NCI-H2081 (cell line): ENCODE measurements at places on chromosomes 3 and 15.

DNA sequence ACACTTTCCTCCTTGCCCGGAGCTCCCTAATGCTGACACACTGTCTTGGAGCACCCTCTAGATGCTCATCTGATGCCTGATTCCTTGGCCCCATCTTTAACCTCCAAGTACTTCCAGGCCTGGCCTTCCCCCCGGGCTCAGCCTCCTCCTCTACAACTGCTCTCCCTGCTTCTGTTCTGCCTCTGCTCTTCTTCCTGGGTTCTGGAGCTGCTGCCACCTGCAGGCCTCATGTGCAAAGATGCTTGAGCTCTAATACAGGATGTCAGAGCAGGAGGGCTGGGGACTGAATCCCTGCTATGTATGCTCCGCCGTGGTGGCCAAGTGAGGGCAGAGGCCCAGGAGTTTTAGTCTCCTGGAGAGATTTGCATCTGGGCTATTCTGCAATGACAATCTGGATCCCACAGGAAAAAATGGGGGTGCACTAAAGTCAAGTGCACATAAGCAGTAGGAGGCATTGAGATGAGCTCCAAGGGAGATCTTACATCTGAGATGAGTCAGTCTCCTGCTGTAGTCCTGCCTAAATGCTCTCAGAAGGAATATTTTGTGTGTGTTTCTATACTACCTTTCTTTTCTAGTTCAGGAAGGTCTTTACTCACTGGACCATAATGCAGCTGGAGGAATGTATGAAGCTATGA lies 296.3 kb downstream of the UACA start:
- DNase-seq = peak; percentile 55

GRCh38 chr3:77195766-77196545 lies 156.1 kb downstream of the ROBO2 start:
- DNase-seq = no peak

- DNase-seq = no peak
Observed at GRCh38 chr15:95432878-95433405, 897.6 kb upstream of the NR2F2 start.

GRCh38 chr3:152209060-152209459 lies 59.7 kb upstream of the MBNL1 start:
- no peak for DNase-seq
